ENCODE measurements at places on chromosomes 6 and 20.

DNA sequence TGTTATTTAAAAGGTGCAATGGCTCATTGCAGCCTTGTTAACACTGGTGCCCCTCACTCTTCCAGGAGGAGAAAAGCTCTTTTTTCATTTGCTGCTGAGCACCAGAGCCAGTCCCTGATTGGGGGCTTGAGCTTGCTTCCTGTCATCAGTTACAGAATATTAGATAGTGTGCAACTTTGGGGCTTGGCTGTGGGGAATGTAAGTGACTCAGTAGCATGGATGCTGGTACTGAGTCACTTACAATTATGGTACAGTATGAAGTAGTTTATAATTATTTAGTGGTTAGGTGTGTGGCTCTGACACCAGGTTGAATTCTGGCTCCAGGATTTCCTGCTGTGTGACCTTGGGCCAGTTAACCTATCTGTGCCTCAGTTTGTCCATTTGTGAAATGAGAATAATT is 37.6 kb downstream of the ANKS1A start:
- no peak for DNase-seq

DNA sequence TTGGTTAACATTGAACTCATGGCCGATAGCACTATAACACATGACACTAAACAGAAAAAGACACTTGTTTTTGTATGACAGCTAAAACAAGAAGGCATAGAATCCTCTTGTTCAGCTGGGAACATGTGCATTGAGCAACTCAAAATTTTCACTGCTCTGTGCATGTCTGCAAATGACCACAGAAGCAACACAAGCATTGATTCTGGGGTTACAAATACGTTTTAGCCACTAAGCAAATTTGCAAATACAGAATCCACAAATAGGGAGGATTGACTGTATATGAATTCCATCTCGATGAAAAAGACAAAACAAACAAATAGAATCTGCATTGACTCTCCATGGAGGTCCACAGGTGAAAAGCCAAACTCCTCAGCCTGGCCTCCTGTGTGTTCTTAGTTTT is 31.7 kb downstream of the C6orf132 start:
- DNase-seq, result no peak

- no peak for DNase-seq
Measured at GRCh38 chr6:24492475-24492874, 2.3 kb upstream of the ALDH5A1 start.

DNA sequence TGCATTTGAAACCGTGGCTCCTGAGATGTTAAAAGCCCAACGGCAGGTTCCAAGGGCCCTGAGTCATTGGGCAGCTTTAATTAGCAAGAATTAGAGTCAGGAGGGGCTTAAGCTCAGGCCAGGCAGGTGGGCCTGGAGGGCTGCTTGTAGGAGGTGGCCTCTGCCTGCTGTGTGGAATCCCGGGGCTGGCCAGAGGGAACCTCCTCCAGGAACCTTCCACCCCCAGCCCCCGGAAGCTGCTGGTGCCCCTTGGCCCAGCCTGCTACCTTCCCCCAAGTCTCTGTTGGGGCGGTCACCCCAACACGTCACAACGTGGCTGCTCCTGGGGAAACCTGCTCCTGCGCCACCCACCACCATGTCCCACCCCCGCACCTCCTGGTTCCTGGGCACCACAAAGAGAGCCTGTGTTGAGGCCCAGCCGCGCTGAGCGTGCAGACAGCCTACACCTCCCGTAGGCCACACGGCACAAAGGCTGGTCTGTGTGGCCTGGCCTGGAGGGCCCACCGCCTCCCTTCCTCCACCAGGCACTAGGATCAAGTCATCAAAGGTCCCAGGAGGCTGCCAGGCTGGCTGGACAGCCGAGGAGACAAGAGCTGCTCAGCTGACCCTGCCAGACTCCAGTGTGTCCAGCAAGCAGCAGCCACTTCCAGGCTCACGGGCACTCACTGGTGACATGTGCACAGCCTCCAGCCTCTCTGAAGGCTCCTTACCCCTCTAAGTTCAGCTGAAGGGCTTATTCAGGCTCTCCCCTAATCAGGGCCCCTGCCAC is 86.3 kb downstream of the SNX5 start:
- DNase-seq, result no peak

- DNase-seq, result no peak
Measured at GRCh38 chr6:84871925-84872324, 107.5 kb upstream of the TBX18 start.

- DNase-seq, result no peak
Measured at GRCh38 chr6:135555550-135555949, 58.0 kb upstream of the AHI1 start.

- DNase-seq, result no peak
Measured at GRCh38 chr20:32823078-32823477, 3.3 kb downstream of the MAPRE1 start.

All from immature natural killer cell (primary cell).